ENCODE measurements at places on chromosomes 6 and 20. TPM values are rescaled to one million over a fixed set of nuclear protein-coding genes. Genes with fewer than 3 reads are reported as not detected.

- no peak for DNase-seq
These were observed 25.0 kb downstream of the KCNQ5 start for GRCh38 chr6:72646604-72647485.

Gene MICAL1
- polyA plus RNA-seq = 32.8 TPM

Gene BMP6
- 6.8 TPM for polyA plus RNA-seq

Gene CEBPB
- polyA plus RNA-seq = 2.4 TPM

All from left kidney (tissue), 8 donors.